ENCODE measurements at places on chromosomes 11 and 22.

DNA sequence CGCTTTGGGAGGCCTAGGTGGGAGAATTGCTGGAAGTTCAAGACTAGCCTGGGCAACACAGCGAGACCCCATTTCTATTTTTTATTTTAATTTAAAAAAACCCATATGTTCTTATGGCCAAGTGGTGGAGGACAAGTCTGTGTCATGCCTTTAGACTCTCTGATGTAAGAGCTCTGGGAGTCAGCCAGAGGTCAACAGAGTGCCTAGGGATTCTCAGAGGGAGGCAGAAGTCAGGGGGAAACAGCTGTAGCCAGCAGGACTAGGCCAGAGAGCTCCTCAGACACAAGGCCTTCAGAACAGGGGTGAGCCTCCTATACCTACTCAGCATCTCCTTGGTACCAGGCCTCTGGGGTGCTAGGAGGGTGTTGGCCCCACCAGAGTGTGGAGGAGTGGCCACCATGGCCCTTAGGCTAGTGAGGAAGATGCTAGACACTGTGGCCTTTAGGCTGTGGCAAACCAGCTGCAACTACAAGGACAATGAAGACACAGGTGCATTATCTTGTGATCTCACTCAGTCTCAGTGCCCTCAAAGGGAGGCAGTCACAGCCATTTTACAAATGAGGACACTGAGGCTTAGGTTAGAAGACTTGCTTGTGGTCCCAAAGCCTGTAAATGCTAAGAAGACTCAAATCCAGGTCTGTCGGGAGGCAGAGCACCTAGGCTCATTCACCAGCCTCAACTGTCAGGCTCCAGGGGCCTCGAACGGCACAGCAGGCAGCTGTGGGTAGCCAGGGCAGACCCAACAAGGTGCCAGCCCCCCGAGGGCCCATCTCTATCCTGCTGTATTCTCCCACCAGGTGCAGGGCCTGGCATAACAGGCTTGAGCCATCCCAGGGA lies 5.0 kb downstream of the ZP1 start:
- no peak for DNase-seq

DNA sequence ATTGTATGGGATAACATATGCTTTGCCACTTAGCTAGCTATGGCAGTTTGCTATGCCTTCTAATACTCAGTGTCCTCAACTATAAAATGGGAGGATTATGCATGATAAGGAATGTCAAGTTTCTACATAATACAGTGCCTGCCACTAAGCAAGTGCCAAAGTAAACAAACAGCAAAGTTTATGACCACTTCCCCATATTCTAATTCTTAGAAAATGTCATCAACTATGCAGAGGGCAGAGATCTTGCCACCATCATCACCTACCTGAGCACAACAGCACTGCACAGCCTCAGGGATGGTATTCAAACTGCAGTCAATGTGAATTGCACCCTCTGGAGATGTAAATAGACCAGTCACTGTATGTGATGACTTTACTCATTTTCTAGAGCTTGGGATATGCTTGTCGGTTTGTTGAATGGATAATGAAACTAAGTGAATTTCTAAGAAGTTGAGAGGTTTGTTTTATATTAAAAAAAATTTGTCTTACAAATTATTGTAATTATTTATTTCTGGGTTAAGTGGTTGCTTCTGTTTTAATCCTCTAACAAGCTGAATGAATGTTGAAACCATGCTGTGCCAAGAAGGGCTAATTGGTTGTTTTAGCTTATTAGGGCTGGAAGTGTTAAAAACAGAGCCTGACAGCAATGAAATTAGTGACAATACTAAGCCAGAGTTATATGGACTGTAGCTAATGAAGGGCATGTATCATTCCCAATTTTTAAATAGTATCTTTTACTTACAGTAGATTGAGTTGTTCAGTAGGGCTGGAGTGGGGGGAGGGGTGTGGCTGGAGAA lies 398.4 kb downstream of the CNTN5 start:
- no peak for DNase-seq

DNA sequence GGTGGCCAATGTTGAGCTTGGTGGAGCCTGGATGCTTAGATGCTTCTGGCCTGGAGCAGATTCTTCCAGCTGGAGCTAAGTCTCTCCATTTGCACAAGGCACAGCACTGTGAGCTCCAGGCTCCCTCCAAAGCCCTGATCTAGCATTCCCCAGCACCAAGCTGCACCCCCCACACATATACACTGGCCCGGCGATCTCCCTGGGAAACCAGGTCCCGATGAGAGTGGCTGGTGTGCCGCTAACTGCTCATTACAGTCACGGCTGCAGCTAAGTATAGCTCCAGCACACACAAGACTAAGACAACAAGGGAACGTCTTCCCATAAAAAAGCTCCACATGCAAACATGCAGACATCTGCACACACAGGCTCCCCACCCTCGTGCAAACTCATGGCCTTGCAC lies 17.6 kb downstream of the KCNC1 start:
- DNase-seq, result no peak

- peak; percentile 40 for DNase-seq
Measured at GRCh38 chr22:32528984-32529982, 54.7 kb downstream of the FBXO7 start.

DNA sequence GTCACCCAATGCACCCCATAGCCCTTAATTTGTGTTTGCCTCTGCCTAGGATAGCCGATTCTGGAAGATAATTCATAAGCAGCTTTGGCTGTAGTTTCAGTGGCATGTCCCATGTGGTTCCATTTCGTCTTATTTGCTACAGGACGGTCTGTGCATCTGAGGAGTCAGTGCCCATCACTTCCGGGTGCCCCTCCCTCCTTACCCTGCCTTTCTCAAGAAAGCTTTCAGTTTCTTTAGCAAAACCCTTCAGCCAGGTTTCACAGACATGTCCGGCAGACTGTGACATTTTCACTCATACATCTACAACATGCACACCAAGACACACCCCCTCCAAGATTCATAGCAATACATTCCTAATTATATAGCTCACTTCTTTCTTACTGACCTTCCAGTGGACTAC lies 14.3 kb downstream of the TP53AIP1 start:
- DNase-seq, result no peak

DNA sequence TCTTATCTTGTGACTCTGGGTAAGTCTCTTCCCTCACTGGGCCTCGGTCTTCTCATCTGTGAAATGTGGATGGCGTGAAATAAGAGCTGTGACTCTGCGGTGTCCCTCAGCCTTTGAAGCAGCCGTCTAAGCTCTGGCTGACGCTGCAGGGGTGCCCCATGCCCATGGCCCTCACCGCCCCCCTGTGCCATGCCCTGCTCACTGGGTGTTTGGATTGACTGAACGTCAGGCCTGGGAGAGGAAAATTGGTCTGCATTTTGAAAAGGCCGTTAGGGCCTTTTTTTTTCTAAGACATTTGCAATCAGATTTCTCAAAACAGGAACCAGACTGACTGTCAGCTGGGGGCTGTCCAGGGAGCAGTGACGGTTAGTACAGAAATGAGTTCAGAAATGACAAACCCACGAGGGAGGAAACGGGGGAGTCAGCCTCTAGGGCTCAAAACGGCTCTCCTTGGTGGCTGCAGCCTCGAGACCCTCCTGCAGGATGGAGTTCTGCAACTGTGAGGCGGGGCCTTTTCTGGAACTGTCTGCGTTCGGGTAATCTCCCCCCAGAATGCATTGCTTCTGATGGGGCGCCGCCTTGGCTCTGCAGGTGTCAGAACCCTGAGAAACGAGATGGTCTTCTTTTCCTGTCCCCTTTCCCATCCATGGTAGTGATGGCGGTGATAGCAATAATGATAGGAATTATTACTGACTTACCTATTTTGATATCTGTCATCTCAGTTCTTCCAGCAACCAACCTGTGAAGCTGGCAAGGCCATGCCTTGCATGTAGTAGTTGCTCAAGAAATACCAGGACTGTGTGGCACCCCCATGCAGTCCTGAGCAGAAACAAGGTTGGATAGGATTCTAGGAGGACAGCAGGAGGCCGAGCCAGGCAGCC lies 2.0 kb downstream of the GRK2 start:
- DNase-seq, result no peak

GRCh38 chr11:75563978-75564552 lies 2.0 kb downstream of the SERPINH1 start:
- DNase-seq, result no peak

DNA sequence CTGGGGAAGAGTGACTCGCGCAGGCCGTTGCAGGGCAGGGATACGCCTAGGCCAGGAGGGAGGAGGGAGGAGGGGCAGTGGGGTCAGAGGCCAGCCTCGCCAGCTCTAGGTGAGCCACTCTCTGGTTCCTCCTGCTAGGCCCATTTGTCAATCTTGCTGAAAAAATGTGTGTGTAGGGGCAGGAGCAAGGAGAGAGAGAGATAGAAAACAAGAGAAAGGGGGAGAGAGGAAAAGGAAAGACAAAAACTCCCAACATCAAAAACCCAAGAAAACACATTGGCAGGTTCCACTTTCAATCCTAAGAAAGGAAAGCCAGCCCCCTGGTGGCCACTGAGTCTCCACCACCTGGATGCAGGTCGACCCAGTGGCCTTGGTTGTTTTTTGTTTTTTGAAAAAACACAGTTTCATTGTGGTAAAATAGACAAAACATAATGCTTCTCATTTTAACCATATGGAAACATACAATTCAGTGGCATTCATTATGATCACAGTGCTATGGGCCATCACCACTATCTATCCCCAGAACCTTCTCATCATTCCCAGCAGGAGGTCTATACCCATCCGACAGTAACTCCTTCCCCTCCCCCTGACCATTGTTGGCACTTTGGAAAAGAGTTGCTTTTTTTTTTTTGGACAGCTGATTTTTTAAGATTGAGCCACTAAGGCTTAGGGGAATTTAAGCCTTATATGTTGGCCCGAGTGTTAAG lies 10.9 kb downstream of the OMP start:
- DNase-seq, result no peak

- DNase-seq, result no peak
Measured at GRCh38 chr22:42321908-42322561, 51.6 kb upstream of the TCF20 start.

- DNase-seq, result no peak
Measured at GRCh38 chr22:33598821-33599220, 321.5 kb downstream of the LARGE1 start.

GRCh38 chr11:76620489-76620888 lies 50.1 kb downstream of the LRRC32 start:
- DNase-seq, result no peak

DNA sequence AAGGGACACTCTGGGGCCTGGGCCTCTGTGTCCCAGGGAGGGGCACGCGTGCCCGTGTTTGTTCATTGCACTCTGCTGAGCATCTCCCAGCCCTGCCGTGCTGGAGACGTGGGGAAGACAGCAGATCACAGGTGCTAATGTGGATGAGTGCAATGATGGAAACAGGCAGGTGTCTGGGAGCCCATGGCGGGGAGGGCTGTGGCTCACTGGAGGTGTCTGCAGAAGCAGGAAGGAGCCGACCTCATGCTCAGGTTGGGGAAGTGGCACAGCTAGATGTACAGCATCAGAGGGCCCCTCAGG lies 7.9 kb downstream of the TMEM258 start:
- DNase-seq, result no peak

DNA sequence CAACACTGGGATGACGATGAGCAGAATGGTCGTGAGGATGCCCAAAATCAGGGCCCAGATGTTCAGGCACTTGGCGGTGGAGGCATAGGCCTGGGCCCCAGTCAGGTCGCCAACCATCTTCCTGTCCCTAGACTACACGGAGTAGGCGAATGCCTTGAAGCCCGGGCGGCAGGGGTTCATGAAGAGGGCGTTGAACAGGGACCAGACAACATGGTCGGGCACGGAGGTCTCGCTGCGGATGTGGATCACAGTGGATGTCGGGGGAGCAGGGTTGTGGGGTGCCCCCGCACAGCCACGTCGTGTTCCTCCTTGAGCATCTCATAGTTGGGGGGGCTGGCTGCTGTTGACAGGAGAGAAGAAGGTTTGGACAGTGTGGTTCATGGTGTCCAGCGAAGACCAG lies 9.5 kb downstream of the MYEOV start:
- DNase-seq, result no peak

GRCh38 chr11:16764888-16765287 lies 26.4 kb downstream of the C11orf58 start:
- DNase-seq, result no peak

GRCh38 chr22:44703255-44703870 lies 1.4 kb downstream of the PRR5 start:
- DNase-seq, result no peak

- no peak for DNase-seq
Measured at GRCh38 chr11:3906166-3906565, 50.7 kb downstream of the STIM1 start.

- no peak for DNase-seq
Measured at GRCh38 chr11:66363187-66363601, 8.4 kb downstream of the SLC29A2 start.

- no peak for DNase-seq
Measured at GRCh38 chr22:36493690-36494110, 12.3 kb upstream of the TXN2 start.

GRCh38 chr11:11510939-11511338 lies 110.9 kb downstream of the GALNT18 start:
- DNase-seq, result no peak

GRCh38 chr11:41309716-41310115 lies 149.7 kb downstream of the LRRC4C start:
- DNase-seq, result no peak

- DNase-seq, result no peak
Measured at GRCh38 chr22:30879415-30879797, 89.2 kb downstream of the MORC2 start.

DNA sequence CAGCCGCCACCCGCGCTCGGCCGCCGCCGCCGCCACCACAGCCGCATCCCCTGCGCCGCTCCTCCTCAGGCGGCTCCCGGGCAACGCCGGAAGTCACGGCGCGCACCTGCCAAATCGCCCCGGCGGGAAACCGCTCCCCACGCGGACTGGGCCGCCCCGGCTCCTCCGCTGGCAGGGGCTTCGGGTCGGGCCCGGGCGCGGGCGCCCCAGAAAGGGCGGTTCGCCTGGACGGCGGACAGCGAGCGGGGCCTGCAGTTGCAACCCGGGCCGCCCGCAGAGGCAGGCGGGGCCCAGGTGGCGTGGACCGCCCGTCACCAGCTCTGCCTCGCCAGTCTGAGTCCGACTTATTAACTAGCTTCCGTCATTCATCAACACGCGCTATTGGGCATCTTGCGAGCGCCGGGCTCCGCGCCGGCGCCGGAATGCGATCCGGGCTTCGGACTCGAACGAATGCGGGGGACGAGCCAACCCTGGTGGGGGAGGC lies at the start of gene HIRA:
TSS of gene HIRA (minus strand) at position 85 of the 484 bp plus-strand sequence. CDS start 257 bp downstream, outside the sequence.
- DNase-seq, result peak; percentile 69

DNA sequence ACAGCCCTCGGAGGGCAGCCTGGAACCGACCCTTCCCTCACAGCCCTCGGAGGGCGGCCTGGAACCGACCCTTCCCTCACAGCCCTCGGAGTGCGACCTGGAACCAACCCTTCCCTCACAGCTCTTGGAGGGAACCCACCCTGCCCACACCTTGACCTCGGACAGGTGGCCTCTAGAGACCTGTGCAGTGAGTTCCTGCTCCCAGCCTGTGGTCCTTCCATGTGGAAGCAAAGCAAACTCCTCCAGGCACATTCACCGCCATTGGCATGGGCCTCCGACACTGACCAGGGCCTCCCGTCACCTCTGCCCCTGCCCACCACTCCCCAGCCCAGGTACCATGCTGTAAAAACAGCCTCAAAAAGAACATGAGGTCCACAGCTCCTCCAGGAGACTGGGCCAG lies 272.1 kb downstream of the BRD1 start:
- DNase-seq, result no peak

GRCh38 chr22:48580481-48580970 lies 1247.1 kb downstream of the BRD1 start:
- no peak for DNase-seq

Measured in activated naive CD8-positive, alpha-beta T cell treated with anti-CD3 and anti-CD28 coated beads, Interleukin-2, amount 50 U/mL, for 16 hours (primary cell).